ENCODE measurements at places on chromosomes 13 and 19.

- no peak for DNase-seq
Measured at GRCh38 chr19:31350033-31350692, 927 bp upstream of the TSHZ3 start.

DNA sequence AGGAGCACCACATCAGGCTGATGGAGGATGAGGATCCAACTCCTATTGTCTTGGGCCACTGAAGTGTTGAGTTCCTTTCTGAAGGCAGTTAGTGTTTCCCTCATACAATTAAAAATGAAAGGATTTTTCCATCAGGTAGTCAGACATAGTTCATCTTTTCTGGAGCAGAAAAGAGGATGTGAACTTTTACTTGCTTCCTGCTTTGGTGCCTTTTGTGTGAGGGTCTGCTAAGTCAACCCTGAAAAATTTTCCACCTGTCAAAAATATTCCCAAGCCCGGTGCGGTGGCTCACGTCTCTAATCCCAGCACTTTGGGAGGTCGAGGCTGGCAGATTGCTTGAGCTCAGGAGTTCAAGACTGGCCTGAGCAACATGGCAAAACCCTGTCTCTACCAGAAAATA lies 43.9 kb downstream of the RGCC start:
- DNase-seq = no peak

DNA sequence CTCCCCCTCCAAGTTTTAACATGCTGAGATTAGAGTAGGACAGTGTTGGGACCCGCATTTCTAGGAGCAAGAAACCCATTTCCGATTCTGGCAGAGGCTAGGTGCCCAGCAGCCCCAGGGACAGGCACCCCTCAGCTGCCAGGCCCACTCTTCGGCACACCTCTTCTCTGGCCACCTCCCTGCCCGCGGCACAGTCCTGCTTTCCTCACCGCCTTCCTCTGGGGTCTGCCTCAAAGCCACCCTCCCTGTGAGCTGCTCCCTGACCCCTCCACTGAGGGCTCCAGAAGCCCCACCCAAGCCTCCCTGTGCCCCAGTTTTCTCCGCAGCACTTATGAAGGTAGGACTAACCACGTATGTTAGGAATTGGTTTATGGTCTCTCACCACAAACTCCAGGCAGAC lies 79.9 kb downstream of the STK24 start:
- DNase-seq = no peak

GRCh38 chr19:7868671-7869452 lies 5.3 kb downstream of the PRR36 start:
- DNase-seq = peak; percentile 87

DNA sequence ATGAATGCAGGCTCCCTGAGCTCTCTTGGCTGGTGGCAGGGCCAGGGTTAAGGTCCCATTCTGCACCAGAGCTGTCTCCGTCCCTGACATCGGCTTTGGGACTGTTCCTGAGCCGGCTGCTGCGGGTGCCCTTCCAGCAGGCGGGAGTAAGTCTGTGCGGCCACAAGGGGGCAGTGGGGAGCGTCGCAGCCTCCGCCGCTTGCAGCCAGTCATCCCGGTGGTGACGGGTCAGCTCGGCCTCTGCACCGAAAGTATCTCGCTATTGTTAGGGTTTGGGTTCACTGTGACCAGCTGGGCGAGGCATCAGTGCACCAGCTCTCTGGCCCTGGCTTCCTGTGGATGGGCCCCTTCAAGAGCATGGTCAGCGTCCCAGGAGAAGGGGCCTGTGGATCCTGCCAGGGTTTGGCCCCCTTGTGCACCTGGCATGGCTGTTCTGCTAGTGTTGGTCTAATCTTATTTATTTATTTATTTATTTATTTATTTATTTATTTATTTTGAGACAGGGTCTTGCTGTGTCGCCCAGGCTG lies 15.1 kb downstream of the NDUFB7 start:
- DNase-seq = peak; percentile 75

GRCh38 chr19:46726551-46726950 lies 9.6 kb upstream of the PRKD2 start:
- DNase-seq = no peak

DNA sequence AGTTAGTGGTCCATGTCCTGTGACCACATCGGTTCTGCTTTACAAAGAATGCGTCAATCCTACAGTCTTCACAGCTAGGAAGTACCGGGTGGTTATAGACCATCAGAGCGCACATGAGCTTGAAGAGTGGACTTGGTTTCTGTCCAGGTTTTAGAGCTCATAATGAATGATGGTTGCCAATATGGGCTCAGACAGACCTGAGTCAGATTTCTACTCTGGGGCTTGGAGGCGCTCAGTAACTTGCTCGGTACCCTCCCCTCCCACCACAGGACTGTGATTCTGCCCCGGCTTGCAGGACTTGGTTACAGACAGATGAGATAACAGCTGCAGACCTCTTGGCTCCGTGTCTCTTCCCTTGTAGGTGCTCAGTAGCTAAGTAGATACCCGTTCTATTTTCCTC lies 284.7 kb downstream of the TSHZ3 start:
- DNase-seq = no peak

GRCh38 chr13:51900471-51900870 lies 38.7 kb downstream of the CCDC70 start:
- no peak for DNase-seq

DNA sequence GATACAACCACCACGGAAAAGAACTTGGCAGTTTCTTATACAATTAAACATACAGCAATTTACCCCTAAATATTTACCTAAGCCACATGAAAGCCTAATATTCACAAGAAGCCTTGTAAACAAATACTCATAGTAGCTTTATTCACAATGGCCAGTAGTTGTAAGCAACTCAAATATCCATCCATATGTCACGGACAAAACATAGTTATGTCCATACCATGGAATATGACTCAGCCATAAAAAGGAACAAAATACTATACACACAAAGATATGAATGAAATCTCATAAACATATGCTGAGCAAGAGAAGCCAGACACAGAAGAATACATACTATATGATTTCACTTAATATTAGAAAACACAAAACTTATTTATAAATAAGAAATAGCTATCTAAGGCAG lies 12.9 kb downstream of the PSPC1 start:
- DNase-seq = no peak

- no peak for DNase-seq
Measured at GRCh38 chr13:97257800-97258799, 36.0 kb downstream of the MBNL2 start.

- peak; percentile 88 for DNase-seq
Measured at GRCh38 chr19:3821857-3822364, 35.7 kb upstream of the MATK start.

- no peak for DNase-seq
Measured at GRCh38 chr13:22102271-22102670, 431.4 kb downstream of the FGF9 start.

DNA sequence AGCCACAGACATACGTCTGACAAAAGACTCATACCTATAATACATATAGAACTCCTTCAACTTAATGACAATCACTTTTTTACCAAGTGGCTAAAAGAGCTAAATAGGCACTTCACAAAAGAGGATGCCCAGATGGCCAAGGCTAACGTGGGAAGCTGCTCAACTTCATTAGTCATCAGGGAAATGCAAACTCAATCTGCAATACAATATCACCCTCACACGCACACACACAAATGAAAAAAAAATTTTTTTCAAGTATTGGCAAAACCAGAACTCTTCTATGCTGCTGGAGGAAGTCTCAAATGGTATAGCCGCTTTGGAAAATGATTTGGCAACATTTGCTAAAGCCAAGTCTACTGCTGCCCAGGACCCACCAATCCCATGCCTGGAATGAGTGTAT lies 14.6 kb upstream of the DNMT1 start:
- no peak for DNase-seq

GRCh38 chr19:27776524-27776923 lies 1436.4 kb downstream of the UQCRFS1 start:
- DNase-seq = no peak

GRCh38 chr19:56111601-56112312 lies 9.3 kb downstream of the ZNF787 start:
- peak; percentile 63 for DNase-seq

GRCh38 chr19:40601134-40601974 lies at the start of gene LTBP4:
LTBP4 (plus strand) TSS chr19:40601369; CDS start chr19:40601388, 19 bp downstream.
- DNase-seq = no peak

DNA sequence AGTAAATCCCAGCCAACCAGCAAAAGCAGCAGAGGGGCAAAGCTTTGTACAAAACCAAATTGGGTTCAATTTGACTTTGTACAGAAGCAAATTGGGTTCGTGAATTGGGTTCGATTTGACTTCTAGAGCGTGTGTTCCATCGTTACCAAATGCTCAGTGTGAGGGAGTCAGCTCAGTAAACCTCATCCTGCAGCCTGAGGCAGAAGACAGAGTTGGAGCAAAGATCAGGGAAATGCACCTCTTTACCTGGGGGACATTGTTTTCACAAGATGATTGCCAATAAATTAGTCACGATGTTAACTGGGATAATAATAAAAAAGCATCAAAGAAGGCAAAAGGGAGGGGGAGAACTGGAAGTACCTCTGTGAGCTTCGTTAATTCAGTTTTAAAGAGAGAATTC lies 1.5 kb downstream of the RAB20 start:
- no peak for DNase-seq

GRCh38 chr13:42364613-42365000 lies 92.7 kb downstream of the AKAP11 start:
- DNase-seq = no peak

GRCh38 chr19:45585158-45585577 lies 566 bp upstream of the OPA3 start:
- DNase-seq = no peak

- no peak for DNase-seq
Measured at GRCh38 chr19:47113850-47114651, 475 bp upstream of the ZC3H4 start.

GRCh38 chr19:55650126-55650557 lies 2.1 kb downstream of the CCDC106 start:
- DNase-seq = no peak

DNA sequence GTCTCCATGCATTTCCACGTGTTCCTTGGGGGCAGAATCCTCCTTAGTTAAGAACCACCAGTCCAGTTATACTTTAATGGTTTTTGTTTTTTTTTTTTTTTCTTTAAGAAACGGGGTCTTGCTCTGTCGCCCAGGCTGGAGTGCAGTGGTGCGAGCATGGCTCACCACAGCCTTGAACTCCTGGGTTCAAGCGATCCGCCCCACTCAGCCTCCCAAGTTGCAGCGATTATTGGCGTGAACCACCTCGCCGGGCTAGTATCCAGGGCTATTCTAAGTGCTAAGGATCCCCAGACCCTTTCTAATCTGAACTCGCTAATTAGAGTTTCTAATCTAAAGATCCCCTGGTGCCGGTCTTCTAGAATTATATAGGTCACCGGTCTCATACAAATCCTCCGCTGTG lies 9.6 kb downstream of the ABHD8 start:
- no peak for DNase-seq

DNA sequence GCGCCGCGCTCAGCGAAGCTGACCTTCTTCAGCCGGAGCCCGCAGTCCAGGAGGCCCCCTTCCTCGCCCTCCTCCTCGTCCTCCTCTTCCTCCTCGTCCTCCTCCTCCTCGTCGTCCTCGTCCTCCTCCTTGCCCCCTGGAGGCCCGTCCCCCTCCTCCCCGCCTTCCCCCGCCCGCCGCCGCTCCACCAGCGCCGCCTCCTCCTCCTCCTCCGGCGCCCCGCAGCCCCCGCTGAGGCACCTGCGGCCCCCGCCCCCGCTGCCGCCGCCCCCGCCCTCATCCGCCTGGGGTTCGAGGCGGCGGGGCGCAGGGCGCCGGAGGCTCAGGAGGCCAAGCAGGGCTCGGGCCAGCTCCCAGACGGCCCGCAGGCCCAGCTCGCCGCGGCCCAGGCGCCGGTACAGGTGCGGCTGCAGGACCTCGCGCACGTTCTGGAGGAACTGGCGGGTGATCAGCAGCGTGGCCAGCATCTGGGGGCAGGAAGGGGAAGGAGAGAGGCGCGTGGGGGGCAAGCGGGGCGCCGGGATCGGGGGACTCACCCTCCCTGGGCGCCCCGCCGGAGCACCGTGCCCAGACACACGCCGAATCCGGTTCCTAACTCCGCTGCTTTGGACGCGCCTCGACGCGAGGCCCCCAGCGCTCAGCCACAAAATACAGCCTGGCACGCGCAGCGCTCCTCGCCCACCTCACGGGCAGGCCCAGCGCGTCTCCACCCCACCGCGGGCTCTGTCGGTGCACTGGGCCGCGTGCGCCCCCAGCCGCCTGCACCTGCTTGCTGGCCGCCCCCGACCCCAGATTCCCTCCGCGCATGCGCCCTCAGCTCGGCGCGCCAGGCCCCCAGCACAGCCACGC lies 5.9 kb downstream of the ANO8 start:
- DNase-seq = peak; percentile 38

DNA sequence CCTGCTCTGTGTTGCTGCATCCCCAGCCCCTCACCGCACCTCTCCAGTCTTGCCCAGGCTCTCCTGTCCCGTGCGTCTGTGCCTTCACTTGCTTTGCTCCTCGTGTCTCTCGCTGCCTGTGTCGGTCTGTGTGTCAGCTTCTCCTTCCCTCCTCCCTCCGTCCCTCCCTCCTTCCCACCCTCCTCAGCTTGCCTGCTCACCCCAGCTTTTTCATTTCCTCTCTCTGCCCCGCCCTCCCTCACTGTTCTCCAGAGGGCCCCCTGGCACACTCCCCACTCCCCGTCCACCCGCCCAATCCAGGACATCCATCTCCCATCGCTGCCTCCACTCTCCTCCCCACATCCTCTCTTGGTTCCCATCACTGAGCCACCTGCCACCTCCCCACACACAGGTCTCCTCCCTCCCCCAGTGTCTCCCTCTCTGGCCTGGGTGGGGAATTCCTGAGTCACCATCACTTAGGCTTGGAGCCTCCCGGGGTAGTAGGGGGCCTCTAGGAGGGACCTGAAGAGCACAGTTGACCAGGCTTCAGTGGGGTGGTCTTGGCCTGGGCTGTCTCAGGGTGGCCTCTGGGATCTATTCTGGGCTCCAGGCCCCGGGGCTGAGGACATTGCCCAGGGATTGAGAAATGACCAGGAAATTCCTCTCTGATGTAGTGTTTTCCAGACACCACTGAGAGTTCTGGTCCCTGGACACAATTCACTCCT lies at the start of gene PTGIR:
PTGIR (minus strand) TSS at position 132 of the 704 bp plus-strand sequence. CDS start 864 bp downstream, outside the sequence.
- peak; percentile 64 for DNase-seq

DNA sequence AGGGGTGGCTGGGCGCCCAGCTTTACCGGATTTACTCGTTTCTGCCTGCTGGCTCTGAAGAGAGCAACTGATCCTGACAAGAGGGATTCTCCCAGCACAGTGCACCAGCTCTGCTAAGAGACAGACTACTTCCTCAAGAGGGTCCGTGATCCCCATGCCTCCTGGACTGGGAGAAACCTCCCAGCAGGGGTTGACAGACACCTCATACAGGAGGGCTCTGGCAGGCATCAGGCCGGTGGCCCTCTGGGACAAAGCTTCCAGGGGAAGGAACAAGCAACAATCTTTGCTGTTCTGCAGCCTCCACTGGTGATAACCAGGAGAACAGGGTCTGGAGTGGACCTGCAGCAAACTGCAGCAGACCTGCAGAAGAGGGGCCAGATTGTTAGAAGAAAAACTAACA lies 1192.5 kb upstream of the PRR20A start:
- no peak for DNase-seq

DNA sequence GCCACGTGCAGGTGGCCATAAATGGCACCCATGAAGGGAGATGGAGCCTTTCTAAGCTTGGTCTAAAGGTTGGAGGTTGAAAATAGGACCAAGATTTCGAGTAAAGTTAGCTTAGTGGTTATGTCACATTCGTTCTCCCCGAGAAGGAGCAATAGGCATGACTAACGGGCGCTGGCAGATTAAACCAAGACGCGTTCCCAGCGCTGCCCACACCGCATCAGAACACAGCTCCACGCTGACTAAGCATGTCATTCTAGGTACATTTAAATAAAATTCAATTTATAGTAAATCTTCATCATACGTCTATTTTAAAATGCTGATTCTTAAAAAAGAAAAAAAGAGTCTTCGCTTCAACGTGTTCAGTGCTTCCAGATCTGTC lies 95.0 kb upstream of the IRS2 start:
- DNase-seq = no peak

- DNase-seq = no peak
Measured at GRCh38 chr13:39016787-39017186, 21.1 kb downstream of the PROSER1 start.

- DNase-seq = no peak
Measured at GRCh38 chr13:114090476-114090875, 41.9 kb downstream of the RASA3 start.
